Activated CD4-positive, alpha-beta T cell treated with anti-CD3 and anti-CD28 coated beads, Interleukin-2, amount 50 U/mL, for 48 hours (primary cell): ENCODE measurements at places on chromosomes 2 and 18.

DNA sequence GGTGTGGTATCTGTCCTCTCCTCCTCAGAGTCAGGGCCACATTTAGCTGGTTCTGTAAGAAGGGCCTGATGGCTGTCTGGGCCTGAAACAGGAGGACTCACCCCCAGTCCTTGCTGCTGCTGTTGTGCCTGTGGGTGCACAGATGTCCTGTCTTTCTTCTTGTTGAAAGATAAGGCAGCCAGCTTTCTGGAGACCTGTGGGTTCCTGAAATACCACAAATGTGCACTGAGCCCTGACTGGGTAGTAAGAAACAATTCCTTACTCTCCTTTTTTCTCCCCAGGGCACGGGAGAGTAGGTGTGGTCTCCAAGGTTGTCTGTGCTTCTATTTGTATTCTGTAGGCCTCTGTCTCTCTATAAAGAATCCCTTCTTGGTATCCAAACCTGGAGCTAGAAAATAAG, 96.2 kb upstream of the DLX2 start:
- no peak for DNase-seq

DNA sequence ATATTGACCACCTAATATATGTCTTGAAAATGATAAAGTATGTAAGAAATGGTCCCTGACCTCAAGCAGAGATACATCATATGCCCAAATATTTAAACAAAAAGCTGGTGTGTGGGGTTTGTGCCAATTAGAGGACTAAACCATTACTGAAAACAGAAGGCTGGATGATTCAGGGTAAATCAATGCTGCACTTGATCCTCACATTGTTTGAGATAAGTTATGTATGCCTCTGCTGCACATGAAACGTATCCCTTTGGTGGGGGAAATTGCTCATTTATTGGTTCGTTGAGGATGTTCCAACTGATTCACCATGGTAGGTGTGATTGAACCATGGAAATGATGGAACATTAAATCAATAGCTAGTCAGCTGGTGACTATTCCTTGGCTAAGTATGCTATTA, 24.7 kb upstream of the DARS1 start:
- no peak for DNase-seq

- DNase-seq = no peak
These were observed 288.4 kb upstream of the NCKAP5 start for GRCh38 chr2:133856678-133857077.

- no peak for DNase-seq
These were observed 39.5 kb upstream of the IMP4 start for GRCh38 chr2:130303169-130303568.

DNA sequence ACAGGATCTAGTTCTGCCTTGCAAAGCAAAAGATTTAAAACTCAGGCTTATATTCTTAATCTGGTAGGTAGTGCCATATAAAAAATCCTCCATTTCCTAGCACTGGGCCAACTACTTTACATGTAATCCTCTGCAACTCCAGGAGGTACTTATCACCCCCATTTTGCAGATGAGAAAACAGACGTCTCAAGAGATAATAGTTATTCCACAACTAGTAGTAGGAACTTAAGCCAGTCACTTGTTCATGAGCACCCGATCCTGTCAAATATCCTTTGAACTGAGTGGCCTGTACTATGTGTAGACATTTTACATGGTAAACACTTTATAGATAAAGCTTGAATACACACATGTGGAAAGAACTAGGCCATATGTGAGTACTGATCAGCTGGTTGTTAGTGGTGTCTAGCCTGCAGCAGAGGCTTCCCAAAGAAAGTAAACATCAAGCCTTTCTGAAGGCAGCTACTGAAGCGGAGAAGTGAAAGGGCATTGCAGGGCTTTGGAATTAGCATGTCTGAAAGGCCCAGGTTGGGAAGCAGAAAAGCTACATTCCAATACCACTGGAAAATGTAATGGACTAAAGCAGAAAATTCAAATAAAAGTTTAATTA, 48.0 kb downstream of the NAB1 start:
- DNase-seq = no peak

DNA sequence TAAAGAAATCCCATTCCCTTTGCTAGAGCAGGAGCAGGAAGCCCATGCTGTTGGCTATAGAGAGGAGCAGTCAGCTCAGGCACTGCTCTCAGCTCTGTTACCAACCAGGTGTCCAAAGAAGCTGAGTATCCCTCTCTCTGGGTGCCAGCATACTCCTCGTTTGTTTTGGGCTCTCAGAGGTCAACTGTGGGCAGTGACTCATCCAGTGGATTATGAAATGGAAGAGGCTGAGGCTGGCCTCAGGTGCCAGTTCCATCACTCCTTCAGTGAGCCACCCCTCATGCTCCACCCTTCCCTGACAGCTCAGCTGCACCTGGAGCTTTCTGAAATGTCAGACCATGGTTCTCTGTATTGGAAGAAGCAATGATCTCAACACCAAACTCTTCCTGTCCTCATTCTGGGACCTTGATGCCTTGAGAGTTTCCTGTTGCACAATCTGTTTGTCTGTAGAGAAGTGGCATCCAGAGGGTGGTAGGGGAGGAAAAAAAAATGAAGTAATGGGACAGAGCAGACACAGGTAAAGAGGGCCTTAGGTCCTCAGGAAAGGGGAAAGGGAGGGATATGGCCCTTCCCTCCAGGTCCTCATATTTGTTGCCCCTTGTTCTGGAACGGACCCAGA, 31.2 kb upstream of the EN1 start:
- no peak for DNase-seq

GRCh38 chr2:197248001-197248401, 62.6 kb downstream of the ANKRD44 start:
- DNase-seq = no peak

GRCh38 chr2:215979620-215980019, 33.7 kb downstream of the MREG start:
- DNase-seq = no peak

- no peak for DNase-seq
These were observed 52.8 kb downstream of the TRABD2A start for GRCh38 chr2:84827978-84828575.

- DNase-seq = no peak
These were observed 562.1 kb downstream of the TMX3 start for GRCh38 chr18:68152770-68153169.

DNA sequence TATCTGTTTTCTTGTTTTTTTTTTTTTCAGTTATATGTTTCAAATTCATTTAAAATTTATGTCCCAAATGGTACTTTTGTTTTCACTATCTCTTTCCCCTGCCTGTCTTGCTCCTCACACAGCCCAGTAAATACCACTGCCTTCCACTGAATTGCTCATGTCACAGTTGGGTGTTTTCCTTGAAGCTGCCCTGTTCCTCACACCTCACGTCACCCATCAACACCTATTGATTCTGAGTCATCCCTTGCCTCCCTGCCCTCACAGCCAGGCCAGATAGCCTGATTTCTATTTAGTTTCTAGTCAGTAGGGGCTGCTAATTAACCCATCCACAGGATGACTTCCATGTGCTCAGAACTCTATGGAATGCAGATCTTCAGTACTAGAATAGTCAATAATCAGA, 25.3 kb downstream of the FSHR start:
- no peak for DNase-seq

GRCh38 chr2:328761-329160, 40.9 kb upstream of the ALKAL2 start:
- no peak for DNase-seq

DNA sequence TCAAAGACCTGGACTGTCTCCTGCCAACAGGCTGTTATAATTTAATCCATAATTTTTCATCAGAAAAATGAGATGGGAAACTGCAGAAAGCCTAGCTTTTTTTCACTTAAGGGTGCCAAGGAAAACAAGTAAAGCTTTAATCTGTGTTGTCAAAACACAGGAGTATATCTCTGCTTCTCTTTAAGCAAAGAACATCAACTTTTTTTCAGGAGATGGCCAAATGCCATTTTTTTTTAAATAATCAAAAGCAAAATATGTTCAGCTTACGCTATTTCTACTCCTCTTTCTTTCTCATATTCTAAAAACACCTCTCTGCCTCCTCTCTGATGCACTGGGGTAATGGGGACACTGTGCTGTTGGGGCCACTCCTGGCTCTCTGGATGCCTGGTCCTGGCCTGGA, 73.1 kb upstream of the NXPH2 start:
- no peak for DNase-seq

DNA sequence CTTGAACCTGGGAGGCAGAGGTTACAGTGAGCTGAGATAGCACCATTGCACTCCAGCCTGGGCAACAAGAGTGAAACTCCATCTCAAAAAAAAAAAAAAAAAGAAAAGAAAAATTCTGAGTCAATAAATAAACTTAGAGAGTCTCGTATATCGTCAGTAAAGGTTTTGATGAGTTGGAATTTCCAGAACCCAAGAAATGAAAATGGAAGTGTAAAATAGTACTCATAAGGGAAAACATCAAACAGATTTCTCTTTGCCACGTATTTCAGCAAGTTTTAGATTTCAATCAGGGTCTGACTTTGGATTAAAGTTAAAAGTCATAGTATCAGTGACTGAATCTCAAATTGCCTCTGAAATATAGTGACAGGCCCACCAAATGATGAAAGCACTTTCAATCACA, 71.4 kb upstream of the SPOPL start:
- DNase-seq = no peak

- DNase-seq = no peak
These were observed 200.8 kb downstream of the SLC8A1 start for GRCh38 chr2:40251137-40251536.

- no peak for DNase-seq
These were observed 22.9 kb upstream of the FSHR start for GRCh38 chr2:49177194-49177593.

GRCh38 chr18:6022074-6022444, 126.7 kb upstream of the TMEM200C start:
- no peak for DNase-seq

DNA sequence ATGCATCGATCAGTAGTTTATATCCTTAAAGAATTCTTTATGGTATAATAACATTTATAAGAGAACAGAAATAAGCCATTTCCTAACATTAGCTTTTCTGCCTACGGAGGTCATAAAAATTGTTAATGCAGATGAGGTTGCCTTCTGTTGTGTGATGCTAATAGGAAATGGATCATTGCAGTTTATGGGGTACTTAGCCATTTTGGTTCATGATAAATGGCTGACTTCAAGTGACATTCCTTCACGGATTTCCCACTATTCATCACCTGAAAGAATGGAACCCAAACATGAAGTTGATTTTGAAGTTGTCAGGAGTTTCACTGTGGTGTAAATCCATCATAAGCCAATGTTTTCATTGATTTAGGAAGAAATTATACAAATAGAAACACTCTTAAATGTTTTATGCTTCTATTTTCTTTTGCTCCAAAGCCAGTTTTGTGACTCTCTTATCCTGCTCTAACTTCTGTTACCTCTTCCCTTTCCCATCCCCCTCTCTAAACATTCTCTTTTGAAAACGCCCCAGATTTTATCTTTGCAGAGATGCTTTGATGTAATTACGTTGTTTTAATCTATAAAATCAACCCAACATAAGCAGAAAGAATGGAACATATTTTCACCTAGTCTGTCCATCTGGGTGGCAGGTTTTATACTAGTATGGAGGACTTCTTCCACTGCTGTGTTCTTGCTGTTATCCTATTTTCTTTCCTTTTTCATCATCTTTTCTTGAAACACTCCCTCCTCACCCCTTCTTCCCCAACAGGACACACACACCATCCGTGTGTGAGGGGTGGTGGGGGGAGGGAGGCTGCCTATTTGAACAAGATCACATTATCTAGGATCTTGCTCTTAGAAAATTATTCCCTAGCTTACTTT, 58.2 kb downstream of the GREB1L start:
- DNase-seq = no peak

DNA sequence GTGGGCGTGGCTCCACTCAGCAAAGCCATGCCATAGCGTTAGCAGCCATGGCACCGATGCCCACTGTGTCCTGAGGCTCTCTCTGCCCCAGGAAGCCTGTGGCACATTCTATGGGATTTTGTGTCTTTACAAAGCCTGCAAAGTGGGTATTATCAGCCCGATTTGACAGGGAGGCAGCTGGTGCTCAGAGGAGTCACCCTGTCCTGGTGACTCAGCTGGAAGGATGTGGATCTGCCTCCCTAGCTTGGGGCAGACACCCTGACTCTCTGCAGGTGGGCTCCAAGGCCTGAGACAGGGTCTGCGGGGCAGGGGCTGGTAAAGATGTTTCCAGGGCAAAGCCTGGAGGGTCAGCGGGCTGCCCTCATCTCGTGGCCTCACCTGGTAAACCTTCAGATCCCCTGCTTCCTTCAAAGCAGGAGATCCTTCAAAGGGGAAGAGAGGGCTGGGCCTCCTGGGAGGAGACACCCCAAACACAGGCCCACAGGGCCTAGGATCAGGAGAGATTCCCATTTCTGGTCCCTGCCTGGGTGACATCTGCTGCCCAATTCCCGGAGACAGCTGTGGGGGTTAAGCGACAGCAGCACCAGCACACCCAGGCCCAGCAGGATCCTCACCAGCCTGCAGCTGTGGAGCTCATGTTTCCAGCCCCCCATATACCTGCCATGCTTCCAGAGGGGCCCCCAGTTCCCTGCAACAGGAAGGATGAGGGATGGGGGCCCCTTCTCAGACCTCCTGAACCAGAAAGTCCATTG, 3.0 kb upstream of the ASB1 start:
- no peak for DNase-seq

DNA sequence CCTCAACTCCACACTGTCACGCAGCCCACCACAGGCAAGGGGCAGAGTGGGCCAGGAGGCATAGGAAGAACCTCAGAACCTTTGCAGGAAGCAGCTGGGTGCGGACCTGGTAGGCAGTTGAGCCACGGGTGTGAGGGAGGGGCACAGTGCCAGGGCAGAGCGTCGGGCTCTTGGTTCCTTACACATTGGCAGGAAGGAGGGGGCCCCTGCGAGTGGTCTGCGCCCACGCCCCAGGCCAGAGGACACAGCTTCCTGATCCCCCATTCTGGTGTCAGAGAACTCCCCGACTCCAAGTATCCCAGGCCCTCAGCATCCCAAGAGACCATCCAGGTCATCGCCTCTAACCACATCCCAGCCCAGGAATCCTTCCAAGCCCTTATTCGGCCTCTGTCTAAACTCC, 61.5 kb downstream of the TNS1 start:
- DNase-seq = no peak

DNA sequence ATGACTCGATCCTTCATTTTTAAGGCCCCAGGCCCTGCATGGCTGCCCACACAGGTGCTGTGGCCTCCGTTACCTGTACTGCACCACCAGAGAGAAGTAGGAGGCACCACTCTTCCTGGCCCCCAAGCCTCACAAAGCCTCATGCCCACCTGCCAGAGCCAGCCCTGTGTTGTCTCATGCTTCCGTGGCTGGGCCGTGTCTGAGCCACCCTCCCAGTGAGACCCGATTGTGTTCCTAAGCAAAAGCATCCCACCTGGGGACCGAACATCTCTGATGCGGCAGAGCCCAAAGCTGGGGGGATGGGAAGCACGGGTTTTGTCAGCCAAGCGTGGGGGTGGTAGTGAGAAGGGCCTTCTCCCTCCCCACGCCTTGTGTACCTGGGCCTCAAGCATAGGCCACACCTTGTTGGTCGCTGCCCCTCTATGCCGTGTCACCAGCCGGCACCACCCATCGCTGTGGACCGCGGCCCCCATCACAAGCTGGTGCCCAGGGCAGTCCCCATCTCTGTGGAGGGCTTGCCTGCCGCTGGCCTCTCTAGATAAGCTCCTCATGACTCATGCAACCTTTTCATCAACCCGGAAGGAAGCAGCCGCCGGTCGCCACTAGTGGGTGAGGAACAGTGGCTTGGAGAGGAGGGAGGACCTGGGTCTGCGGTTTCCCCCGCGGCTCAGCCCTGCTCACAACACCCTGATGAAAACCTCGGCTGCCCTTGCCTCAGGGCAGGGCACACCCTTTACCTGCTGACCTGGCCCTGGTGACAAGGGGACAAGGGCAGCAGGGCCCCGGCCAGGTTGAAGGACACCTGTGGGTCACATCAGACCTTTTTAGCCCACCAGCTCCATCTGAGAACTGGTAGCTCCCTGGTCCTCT, 2.7 kb upstream of the RNPEPL1 start:
- DNase-seq = peak; percentile 92

GRCh38 chr18:44181951-44182747, 498.5 kb upstream of the SETBP1 start:
- DNase-seq = no peak
